ENCODE measurements at places on chromosomes 4 and X.

- no peak for DNase-seq
Observed at GRCh38 chrX:118724775-118725174, 2.6 kb upstream of the IL13RA1 start.

- no peak for DNase-seq
Observed at GRCh38 chr4:186030399-186030775, 38.6 kb upstream of the TLR3 start.

DNA sequence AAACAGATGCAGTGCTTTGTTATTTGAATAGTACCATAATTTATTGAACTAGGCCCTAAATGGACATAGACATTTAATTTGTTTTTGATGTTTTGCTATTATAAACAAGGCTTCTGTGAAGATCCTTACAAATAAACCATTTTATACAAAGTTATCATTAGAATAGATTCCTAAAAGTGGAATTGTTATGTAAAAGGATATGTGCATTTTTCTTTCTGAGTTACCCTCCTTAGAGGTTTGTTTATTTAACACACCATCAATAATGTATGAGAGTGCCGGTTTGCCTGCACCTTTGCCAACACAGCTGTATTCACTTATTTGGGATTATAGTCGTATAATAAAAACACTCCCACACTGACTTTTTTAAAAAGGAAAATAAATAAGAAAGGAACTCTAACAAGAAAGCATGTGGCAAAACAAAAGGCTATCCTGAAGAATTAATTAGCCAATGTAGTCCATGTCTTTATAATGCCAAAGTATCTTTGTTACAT is 84.8 kb downstream of the PAK3 start:
- DNase-seq, result no peak

DNA sequence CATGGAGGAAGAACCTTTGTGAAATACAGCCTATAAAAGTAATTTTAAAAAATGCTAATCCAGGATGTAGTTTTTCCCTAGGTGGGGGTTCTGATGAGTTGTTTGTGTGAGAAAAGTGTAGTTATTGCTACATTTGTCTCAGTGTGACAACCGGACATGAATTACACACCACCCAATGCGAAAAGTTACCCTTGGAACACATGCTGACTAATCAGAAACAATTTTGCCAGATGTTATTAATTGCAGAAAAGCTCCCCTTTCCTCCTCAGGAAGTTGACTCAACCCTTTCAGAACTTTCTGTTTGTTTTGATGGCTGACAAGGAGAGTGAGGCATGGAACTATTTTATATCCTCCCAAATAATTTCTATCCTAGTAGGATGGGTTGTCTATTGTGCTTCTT is 38.1 kb upstream of the EDA2R start:
- DNase-seq, result no peak

DNA sequence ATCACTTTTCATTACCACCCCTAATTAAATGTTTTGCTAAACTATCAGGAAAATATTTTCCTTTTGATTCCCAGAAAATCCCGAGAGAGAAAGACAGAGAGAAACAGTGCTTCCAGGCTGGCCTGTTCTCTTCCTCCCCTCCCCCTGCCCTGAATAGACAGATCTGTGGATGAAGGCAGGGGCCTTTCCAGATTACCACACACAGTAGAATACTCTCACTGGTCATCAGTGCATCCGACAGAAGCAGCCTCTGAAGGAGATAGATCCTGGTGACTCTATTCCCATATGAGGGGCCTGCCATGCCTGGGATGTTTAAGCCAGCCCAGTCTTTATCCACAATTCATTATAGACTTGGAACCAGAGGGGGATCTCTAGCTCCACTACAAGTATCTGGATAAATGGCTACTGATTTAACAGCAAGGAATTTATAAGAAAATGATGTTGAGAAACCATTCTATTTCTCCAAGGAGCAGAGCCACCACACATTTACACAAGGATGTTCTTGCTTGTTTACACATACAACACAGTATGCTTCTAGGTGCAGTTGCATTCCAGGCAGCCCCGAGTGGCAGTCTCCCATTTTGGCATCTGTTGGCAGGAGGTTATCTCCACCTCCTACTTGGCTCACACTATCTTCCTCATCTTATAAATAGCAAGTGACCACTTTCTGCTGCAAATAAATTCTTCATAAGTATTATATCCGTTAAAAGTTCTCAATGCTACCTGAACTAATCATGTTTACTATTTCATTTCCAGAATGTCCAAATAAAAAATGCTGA is 115.8 kb downstream of the HS6ST2 start:
- no peak for DNase-seq

GRCh38 chr4:40991908-40992307 is 222.4 kb downstream of the APBB2 start:
- DNase-seq, result no peak

GRCh38 chr4:17310269-17310652 is 201.6 kb downstream of the QDPR start:
- no peak for DNase-seq

- DNase-seq, result no peak
Observed at GRCh38 chr4:34720571-34720970, 1523.7 kb downstream of the ARAP2 start.

DNA sequence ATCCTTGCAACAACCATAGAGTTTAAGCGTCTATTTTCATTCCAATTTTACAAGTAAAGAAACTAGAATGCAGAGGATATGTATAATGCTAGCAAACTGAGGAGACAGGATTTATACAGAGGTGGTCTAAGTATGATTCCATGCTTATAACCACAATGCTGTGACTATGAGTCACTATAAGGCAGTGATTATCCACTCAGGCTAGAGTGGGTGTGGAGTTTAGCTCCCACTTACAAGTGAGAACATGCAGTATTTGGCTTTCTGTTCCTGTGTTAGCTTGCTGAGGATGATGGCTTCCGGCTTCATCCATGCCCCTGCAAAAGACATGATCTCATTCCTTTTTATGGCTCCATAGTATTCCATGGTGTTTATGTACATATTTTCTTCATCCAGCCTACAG is 41.6 kb upstream of the EDA2R start:
- no peak for DNase-seq

DNA sequence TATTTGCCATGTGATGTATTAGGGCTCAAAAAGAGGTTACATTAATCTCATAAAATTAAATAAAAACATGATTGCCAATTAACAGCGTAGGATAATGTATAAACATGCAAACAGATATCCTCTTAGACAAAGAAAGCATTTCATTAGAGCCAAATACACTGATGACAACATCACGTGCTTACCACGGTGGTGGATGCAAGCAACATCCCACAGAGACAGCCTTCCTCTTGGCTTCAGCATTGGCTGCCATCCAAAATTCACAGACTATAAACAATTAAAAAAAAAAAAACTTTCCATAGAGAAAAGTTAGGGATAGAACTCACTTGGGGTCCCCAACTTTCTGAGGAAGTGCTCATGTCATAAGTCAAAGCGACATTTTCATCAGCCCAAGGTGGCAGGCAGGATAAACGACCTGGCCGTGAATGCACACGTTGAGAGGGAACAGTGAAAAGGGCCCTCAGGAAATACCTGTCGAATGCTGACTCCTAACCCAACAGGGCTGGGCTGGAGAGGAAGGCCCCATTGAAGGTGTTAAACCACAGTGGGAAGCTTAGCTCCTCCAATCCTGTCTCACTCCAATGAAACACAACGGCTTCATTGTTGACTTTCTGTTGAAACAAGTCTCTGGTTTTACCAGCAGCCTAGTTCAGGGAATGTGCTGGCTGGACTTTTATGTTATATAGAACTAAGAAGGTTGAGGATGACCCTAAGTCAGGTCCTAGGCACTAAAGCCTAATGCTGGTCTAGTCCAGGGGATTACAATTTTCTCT is 48.4 kb downstream of the IDS start:
- no peak for DNase-seq

- no peak for DNase-seq
Observed at GRCh38 chr4:70997036-70997435, 3.6 kb downstream of the DCK start.

DNA sequence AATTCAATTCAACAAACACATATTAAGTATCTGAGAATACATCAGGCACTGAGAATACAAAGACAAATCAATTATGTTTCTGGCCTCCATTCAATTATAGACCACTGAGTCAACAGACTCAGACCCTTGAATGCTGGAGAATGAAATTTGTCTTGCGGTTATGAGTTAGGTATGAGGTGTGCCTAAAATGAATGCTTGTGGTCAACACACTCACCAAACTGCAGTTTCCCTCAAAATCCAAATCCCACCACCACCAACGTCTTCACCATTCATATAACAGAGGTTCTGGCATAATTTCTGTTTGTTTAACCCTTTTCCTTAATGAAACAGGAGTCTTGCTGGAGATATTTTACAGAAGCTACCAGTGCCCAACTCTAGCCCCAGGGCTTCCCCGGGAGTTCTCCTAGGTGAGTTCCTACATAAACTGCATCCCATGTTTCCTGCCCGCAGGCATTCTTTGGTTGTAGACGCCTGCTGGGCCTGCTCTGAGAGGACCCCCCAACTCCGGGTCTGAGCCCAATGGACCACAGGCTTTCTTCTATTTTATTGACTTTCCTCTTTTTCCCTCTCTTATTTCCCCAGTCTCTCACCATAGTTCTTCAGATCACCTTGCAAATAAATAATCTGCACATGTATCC is 119.2 kb downstream of the DDX53 start:
- DNase-seq, result no peak

DNA sequence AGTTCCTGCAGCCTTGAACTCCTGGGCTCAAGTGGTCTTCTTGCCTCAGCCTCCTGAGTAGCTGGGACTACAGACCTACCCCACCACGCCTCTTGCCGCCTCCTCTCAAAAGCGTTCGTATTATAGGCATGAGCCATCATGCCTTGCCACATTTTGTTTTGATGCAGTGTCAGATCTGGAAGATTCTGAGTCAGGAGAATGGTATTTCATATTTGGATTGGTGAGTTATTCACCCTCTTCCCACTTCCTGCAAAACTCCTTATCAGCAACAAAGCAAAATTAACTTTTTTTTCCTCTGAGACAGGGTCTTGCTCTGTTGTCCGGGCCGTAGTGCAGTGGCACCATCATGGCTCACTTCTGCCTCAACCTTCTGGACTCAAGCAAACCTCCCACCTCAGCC is 29.6 kb downstream of the REST start:
- no peak for DNase-seq

DNA sequence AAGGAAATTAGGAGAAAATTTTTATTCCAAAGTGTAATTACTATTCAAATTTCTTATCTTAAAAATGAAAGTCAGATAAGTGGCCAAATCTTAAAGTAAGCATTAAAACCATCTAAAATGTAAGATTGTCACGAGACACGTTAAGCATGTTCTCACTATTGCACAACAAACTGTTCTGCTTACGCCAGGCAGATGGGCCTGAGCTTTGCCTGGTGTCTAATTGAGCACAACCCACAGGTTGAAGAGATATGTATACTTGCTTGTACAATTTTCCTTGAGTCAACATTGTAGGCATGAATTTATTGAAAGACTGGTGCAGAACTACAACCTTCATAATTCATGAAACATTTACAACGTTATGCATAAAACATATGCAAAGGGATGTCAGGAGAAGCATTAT is 3.9 kb downstream of the RNF128 start:
- no peak for DNase-seq

- no peak for DNase-seq
Observed at GRCh38 chrX:35741142-35741541, 57.0 kb upstream of the MAGEB16 start.

GRCh38 chrX:29691044-29691443 is 524.3 kb upstream of the MAGEB2 start:
- no peak for DNase-seq

- no peak for DNase-seq
Observed at GRCh38 chrX:47662144-47662657, 3.2 kb upstream of the UXT start.

DNA sequence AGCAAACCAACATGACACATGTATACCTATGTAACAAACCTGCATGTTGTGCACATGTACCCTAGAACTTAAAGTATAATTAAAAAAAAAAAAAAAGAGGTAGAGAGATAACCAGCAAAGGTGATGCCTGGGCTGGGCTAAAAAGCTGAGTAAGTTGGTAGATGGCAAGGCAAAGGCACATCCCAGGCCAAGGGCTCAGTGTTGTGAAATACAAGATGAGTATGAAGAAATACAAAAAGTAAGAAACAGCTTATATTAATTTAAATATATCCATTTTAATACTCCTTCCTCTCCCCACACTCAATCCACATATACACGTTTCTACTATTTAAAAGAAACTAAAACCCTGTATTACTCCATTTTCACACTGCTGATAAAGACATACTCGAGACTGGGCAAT is 25.8 kb downstream of the TEC start:
- no peak for DNase-seq

DNA sequence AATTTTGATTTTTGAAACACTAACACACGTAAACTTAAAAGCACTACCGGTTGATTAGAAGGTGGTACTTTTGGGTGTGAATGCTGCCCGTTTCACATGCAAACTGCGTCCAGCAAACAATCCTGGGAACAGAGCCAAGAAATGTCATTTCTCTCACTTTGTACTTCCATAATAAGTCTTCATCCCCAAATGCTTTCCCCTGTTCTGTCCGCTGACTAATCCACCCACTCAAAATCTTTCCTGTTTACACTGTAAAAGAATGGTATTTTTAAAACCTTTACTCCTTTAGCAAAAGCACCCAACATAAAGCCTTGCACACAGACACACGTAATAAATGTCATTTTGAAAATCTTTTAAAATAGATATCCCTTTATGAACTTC is 39.1 kb upstream of the PDLIM5 start:
- DNase-seq, result no peak
